Calu3 (cell line): ENCODE measurements at places on chromosomes 3 and 15.
A peak's percentile ranks its signal among the peaks of the same experiment; 100 is the strongest.

- no peak for DNase-seq
Observed at GRCh38 chr3:121895121-121895520, 920 bp downstream of the SLC15A2 start.

GRCh38 chr3:172953571-172953970, 187.5 kb downstream of the SPATA16 start:
- DNase-seq = no peak

GRCh38 chr15:37109872-37110572, 9.7 kb upstream of the MEIS2 start:
- peak; percentile 29 for DNase-seq

DNA sequence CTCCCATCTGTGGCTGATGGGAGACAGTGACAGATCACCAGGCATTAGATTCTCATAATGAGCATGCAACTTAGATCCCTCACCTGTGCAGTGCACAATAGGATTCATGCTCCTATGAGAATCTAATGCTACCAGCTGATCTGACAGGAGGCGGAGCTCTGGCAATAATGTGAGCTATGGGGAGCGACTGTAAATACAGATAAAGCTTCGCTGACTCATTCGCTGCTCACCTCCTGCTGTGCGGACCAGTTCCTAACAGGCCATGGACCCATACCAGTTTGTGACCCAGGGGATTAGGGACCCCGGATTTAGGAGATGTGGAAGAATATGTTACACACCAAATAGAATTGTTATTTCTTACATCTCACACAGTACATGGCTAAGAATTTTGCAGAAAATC, 6.7 kb downstream of the ARGFX start:
- peak; percentile 66 for DNase-seq

DNA sequence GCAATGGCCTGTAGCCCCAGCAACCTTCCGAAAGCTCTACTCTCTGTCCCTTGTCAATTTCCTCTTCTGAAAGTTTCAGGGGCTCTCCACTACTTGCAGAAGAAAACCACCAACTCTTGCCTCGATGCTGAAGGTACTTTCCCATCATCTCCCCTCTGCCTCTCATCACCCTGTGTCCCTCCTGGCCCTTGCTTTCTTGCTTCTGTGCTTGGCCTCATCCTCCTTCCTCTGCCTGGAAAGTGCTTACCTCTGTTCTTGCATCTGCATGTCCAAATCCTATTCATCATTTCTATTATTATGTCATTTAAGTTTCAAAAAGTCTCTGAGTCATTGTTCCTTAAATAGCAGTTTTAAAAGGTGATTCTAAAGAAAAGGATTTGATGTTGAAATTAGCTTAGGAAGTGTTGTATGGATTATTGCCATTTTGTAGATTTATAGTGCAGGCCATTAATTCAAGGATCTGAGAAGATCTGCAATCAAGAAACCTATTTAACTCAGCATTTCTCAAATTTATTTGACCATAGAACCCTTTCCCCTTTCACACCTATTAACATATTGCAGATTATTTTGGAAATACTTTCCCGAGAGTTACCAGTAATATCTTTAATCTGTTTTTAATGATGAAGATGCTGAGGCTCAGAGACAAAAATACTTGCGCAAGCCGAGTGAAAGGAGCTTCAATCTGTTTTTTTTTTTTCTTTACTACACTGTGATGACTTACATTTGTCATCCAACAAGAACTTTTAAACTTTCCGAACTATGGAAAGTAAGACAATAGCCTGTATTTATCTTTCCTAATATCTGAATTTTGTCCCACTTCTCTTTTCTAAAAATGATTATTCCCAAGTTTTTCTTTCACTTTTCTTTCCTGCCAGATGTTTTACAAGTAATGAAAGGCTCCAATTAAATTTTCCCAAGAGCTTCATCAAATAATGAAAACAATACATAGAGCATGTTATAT, 22.3 kb upstream of the CFAP161 start:
- no peak for DNase-seq

DNA sequence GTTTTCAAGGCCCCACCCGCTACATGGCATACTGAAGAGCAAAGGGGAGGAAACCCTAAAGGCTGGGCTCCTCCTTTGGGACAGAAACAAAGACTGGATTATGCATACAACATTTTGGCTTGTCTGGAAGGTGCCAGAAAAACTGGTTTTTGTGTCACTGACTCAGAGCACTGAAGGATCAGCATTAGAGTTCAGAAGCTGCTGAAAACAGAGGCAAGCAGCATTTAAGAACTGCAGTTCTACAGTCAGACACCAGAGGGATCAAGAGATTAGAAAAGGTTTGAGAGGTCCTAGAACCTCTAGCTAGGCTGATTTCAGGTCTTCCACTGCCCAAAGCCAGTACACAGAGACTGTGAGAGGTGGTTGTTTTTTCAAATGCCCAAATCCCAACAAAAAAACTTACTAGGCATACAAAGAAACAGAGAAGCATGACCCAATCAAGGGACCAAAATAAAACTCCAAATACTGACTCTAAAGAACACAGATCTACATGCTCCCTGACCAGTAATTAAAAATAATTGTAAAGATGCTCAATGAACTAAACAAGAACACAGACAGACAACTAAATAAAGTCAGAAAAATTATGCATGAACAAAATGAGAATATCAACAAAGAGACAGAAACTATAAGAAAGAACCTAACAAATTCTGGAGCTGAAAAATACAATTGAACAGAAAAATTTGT, 91.2 kb downstream of the SENP2 start:
- peak; percentile 83 for DNase-seq

- peak; percentile 81 for DNase-seq
Observed at GRCh38 chr15:58957101-58957973, 23.9 kb upstream of the SLTM start.

GRCh38 chr3:52649461-52650210, 36.1 kb downstream of the PBRM1 start:
- no peak for DNase-seq

DNA sequence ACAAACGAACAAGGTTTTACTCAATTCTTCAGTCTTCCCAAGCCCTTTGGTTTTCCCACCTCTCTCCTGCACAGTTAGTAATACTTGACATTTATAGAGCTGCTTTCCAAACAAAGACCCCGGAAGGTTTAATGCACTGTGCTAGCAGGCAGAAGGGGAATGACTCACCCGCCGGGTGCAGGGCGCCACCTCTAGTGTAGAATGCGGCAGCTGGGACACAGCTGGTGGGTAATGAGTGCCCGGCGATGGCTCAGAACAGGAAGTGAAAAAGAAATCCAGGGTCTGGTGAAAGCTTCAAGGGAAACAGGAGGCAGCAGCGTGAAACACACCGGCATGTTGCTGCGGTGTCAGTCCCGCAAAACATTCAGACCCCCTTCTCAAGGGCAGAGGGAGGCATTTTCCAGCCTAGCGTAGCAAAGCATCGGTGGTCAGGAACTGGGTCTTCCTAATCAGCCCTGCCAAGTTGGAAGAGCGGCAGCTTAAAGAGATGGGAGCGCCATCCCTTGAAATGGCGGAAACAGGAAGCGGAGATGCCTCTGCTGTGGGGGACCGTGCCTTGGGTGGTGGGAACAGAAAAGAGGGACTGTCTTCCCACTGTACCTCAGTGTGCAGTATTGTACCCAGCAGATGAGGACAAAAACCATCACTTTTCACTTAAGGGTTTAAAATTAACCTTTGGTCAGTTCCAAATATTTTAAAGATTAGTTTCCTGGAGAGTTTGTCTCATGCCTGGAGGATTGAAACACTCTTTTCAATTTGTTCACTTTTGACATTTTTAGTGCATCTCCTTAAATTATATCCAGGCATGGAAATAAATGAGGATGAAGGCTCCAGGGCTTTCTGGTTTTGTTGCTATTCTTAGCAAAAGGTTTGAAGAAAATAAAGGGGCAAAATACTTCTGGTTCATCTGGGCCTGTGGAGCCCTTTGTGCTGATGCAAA, 160.7 kb upstream of the MCTP2 start:
- no peak for DNase-seq

- no peak for DNase-seq
Observed at GRCh38 chr3:127915115-127915936, at the start of gene KBTBD12. KBTBD12 (plus strand) TSS chr3:127915232; CDS start chr3:127923062, 7,830 bp downstream.

DNA sequence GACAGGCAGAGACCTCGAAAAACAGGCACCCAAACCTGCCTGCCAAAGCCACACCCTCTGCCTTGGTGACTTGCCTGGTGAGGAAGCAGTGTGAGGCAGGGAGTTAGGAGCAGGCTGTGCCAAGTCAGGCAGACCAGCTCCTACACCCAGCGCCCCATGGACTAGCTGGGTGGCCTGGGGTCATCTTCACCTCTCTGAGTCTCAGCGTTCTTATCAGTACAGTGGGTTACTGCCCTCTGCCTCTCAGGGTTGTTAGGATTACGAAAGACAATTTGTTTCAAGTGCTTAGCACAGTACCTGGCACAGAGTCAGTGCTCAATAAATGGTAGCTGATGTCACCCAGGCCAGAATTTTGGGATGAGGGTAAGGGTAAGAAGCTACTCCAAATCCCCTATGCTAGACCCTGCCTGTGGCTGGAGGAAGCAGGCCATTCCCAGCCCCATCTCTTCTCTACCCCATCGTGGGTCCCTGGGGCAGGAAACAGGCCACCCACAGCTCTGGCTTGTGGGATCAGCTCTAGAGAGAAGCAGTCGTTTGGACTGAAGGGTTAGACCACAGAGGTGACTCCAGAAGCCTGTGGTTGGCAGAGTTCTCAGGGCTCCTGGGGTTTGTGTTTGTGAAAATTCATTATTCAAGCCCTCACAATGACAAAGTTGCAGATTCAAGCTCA, 10.1 kb downstream of the SLC51B start:
- DNase-seq = peak; percentile 63

DNA sequence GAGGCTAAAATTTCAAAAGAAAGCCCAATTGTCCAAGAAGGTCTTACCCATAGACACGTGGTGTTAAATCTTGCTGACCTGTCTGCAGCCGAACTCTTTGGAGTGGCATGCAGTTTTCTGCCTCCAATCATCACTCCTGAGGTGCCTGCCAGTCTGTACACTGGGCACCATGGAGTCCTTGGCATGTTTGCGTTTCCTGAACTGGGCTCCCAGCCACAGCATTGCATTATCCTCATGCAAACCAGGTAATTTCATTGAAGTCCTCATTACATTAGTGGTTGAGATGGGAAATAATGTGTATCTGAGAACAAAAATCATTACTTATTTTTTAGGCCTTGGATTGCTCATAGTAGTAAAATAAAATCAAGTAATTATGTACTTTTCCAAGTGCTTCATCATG, 152.3 kb downstream of the AKAP13 start:
- no peak for DNase-seq
